Fibroblast of lung (primary cell): ENCODE measurements at places on chromosomes 2 and 18. TPM values are rescaled to one million over a fixed set of nuclear protein-coding genes. Genes with fewer than 3 reads are reported as not detected.
A peak's percentile ranks its signal among the peaks of the same experiment; 100 is the strongest.

DNA sequence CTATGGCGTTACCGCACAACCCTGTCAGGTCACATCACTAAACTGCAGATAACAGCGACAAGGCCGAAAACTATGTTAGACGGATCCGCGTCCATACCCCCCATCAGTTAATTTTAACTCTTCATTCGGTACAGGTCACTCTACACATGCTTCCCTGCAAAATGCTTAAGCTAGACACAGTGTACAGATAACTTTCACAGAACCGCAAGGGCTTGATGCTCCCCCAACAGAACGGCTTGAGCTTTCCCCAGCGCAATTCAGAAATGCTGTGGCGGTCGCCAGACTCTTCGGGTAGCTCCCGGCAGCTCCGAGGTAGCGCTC, 283 bp upstream of the RBBP8 start:
- no peak for DNase-seq

- DNase-seq = no peak
Observed at GRCh38 chr2:152781175-152781574, 62.8 kb downstream of the ARL6IP6 start.

DNA sequence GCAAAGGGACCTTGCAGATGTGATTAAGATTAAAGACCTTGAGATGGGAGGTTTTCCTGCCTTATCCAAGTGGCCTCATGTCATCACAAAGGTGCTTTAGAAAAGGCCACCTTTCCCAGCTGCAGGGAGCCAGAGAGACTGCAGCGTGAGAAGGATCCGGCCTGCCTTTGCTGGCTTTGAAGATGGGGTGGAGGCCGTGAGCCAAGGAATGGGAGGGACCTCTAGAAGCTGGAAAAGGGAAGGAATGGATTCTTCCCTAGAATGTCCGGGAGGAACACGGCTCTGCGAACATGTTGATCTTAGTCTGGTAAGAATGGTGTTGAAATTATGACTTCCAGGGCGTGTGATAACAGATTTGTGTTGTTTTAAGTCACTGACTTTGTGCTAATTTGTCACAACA, 39.9 kb upstream of the CREG2 start:
- DNase-seq = no peak

DNA sequence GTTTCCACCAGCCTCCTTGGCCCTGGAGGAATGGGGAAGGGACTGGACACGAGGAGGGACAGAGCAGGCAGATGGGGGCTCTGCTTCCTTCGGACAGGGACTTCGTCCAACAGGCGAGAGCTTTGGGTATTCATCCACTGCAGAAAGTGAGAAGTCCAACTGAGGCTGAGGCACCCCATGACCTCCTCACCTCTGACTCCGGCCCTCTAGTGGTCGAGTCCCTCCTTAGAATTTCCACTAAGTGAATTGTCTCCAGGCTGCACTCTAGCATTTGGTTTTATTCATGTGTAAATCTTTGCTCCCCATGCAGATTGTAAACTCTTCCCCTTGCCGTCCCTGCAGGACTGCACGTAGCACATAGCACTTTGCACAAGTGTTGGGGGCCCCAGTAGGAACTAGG, 75.6 kb downstream of the TMEM247 start:
- DNase-seq = no peak

- DNase-seq = peak; percentile 84
Observed at GRCh38 chr2:134327367-134327766, 73.5 kb downstream of the MGAT5 start.

- DNase-seq = no peak
Observed at GRCh38 chr18:43876748-43877147, 599.5 kb upstream of the SYT4 start.

- no peak for DNase-seq
Observed at GRCh38 chr18:77754475-77755044, 504.9 kb downstream of the GALR1 start.

- DNase-seq = no peak
Observed at GRCh38 chr2:30410217-30410616, 36.8 kb upstream of the LCLAT1 start.

DNA sequence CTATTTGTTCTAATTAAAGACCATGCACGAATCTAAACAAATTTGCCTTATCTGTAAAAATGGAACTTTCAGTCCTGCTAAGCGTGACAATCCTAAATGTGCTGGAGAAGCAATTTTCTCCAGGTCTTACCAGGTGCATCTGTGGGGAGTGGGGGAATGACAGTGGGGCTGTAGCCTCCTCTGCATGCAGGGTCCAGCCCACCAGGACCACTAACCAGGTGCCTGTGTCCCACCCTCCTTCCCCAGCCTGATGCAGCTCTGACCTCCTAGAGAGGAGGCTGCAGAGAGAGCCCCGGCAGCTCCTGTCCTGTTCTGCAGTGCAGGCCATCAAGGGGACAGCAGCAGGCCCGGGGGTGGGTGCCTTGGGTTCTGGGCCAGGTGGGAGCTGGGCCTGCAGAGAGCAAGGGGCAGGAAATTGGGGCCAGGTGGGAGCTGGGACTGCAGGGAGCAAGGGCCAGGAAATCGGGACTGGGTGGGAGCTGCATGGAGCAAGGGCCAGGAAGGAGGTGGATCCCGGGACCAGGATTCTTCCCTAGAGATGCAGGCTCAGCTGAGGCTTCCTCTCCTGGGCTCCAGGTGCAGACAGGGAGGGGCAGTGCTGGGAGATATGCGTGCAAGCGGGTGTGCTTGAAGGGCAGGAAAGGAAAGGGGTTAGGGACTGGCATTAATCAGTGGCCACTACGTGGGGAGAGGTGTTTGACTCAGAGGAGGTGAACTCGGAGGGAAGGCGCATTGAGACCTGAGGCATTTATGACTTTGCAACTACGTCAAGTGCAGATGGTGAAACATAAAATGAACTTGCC, 185.3 kb downstream of the ANKRD30B start:
- no peak for DNase-seq

DNA sequence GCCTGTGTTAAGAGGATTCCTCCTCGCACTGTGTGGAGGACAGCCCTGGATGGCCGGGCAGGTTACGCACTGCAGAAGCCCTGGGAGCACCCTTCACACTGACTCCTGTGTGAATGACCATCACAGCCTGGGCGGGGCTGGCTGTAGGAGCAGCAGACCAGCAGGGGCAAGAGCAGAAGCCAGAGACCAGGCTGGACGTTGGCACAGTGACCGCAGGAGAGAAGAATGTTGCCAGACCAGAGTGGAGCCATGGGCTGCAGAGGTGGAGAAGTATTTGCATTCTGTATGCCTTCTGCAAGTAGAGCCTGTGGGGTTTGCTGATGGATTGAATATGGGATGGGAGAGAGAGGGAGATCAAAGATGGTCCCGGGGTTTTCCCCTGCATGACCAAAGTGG, 23.1 kb downstream of the LRRFIP1 start:
- no peak for DNase-seq

DNA sequence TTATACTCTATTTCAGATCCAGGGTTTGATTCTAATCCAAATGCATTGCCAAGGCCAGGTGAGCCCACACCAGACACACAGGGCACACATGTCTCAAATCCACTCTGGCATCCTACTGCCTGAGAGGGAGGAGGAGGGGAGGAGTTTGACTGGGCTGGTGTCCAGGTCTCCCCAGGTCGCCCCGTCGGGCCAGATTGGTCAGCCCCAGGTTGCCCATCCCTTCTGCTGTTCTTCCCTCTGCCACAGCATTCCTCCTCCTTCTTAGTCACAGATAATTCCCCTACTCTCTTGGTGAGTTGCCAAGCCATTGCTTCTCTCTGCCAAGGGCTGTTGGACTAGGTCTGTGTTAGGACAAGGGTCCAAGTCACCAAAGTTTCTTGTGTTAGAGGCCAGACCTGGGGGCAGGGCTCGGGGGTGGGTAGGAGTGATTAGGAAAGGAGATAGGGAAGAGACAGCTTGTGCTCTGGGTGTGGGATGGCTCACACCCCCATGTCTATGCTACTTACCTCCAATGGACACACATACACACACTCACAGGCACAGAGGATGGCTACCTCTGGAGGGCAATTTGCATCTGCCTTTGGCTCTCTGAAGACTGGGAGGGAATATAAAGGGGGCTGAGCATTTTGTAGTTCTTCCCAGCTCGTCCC, 2.5 kb upstream of the EGR4 start:
- DNase-seq = no peak

GRCh38 chr2:236673823-236674185, 104.2 kb downstream of the ACKR3 start:
- DNase-seq = no peak

DNA sequence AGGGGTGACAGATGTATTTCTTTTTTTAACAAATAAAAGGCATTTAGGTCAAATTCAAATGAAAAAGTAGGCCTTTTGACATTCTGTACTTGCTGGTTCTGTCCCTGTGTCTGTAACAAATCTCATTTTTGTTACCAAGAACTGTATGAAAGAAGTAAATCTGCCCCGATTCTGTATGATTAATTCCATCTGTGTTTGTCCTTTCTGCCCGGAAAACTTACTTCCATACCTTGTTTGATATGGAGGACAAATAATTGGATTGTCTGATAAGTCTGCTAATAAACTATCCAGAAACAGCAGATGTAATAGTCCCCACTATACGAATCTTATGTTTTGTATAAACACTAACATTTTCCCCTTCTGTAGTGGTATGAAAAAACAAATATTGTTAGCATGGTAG, 69.8 kb downstream of the MEX3C start:
- no peak for DNase-seq

GRCh38 chr2:169035887-169036286, 4.8 kb upstream of the ABCB11 start:
- no peak for DNase-seq

DNA sequence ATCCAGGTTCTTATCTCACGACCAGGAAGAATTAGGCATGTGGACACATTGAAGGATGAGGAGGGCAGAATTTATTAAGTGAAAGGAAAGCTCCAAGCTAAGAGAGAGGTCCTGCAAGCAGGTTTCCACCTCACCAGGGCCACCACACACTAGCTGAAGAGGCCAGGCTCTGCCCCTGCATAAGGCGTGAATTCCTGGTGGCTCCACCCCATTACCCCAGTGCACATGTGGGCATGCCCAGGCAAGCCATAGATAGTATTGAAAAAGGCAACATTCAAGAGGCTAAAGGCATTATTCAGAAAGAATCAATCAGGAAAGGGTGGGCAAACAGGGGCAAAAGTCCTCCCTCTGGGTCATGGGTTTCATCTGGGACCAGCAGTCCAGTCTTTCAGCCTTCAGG, 30.9 kb upstream of the GRP start:
- no peak for DNase-seq

DNA sequence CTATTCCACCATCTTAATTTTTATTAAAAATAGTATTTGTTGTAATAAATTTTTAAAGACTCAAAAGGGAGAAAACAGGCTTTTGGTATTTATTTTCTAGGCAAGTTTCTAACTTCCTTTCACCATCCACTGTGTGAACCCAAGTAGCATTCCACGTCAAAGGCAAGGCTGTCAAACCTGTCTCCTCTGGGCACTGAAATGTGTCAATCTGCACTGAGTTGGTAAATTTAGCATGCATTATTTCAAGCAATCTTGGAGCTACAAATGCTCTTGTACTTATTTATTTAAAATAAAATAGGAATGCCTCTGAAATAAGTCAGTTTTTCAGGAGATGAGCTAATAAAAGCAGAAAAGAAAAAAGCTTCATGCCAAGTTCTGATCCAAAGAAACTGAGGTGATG, 130.9 kb upstream of the CNTNAP5 start:
- DNase-seq = no peak

DNA sequence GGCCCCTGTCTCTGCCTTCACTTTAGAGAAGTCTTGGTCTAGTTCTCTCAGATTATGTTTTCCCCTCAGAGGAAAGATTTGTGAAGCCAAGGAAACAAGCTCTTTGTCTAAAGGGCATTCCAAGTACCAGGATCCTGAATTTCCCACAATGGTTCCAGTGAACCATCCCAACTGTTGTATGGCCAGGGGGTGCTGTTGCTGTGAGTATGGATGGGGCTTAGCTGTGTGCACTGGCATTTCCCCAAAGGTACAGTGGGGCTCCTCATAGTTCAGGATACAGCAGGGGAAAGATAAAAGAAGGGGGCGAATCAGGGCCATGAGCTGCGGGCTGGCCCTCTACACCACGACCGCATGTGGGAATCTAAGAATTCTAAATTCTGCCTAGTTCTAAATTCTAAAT, 1154.0 kb upstream of the FANCL start:
- DNase-seq = no peak

DNA sequence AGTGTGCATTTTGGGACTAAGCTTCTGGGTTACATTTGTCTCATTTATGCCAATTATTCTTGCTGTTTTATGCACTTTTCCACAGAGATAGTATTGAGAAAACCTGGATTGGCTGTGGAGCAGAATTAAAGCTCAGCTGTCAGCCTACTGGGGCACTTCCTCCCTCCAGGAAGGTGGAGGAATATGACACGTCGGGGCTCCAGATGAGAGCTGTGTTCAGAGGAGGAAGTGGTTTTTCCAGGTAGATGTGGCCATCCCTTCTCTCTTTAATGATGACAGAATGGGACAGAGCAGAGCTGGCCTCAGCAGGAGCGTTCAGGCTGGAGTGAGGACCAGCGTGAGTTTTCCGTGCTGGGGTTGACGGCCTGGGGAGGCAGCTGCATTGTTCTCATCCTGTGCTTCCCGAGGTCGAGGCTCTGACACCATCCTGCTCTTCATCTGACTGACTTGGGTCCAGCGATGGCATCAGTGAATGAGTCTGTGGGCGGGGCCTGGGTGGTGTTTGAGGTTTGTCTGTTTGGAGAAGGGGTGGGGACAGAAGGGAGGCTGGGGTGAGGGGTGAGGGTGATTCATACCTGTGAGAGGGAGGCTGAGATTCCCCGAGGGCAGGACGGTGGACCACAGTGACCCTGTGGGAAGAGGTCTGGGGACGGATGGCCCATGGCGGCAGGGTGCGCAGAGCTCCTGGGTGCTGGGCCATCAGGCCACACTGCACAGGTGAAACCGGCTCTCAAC, 207.0 kb downstream of the LDLRAD4 start:
- DNase-seq = no peak

DNA sequence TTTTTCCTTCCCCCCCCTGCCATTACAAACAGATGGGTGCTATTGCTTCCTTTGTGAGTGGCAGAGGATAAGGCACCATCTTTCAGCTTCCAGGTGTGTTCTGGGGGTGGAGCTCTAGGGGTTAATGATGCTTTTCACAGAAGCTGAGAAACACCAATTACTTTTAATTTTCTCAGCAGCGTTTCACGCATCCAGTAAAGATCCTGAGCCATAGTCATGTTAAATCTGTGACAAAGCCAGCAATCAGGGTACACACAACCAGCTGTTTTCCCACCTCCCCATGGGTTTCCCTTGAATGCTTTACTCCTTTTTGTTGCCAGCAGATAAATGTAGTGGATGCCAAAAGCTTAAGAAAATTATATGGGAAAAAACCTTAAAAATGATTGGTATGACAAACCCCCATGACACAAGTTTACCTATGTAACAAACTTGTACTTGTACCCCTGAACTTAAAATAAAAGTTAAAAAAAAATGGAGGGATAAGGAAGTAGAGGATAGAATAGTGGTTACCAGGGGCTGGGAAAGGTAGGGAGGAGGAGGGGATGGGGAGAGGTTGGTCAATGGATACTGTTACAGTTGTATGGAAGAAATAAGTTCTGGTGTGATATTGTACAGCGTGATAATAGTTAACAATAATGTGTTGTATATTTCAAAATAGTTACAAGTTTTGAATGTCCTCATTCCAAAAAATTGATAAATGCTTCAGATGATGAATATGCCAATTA, 70.0 kb downstream of the ACOXL start:
- DNase-seq = no peak

Gene ALK
- 0.01 and 0.02 TPM in 2 replicates for polyA plus RNA-seq

Gene MDH1
- 267 and 269 TPM in 2 replicates for polyA plus RNA-seq

Gene COL4A4
- 0.07 and 0.76 TPM in 2 replicates for polyA plus RNA-seq

Gene TP53I3
- polyA plus RNA-seq = 31.0 and 37.9 TPM in 2 replicates

Gene STPG4
- polyA plus RNA-seq = 0.05 TPM in 1 of 2 replicates, not detected in the other

Gene ITGA6
- 6.4 and 14.9 TPM in 2 replicates for polyA plus RNA-seq

Gene MSH2
- polyA plus RNA-seq = 15.4 and 27.2 TPM in 2 replicates

Gene MC2R
- polyA plus RNA-seq = not detected in 2 replicates

Gene SLC35F6
- 35.2 and 50.0 TPM in 2 replicates for polyA plus RNA-seq

Gene CEP68
- polyA plus RNA-seq = 5.2 and 8.5 TPM in 2 replicates

Gene MRPL53
- polyA plus RNA-seq = 30.1 and 33.9 TPM in 2 replicates

Gene MAPK4
- not detected in 2 replicates for polyA plus RNA-seq
